ENCODE measurements at places on chromosomes 4 and X. TPM values are rescaled to one million over a fixed set of nuclear protein-coding genes. Genes with fewer than 3 reads are reported as not detected.

GRCh38 chrX:20352504-20352903 lies 85.8 kb upstream of the RPS6KA3 start:
- DNase-seq: no peak

Gene DCAF4L1
- 0.68 TPM for total RNA-seq

DNA sequence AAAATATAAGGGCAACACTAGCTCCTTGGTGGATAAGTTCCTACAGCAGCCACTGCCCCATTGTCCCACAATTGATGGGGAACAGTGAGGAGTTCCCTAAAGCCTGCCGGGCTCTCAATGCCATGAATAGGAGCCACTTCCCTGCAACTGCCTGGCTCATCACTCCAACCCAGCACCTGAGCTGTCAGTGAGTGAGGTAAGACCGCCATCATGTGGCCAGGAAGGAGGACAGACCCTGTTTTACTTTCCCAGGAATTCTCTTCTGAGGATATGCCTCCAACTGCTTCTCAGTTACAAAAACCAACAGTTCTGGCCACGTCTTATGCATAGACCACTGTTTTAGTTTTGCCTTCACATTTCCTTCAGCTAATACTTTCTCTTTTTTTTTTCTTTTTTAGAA lies 45.5 kb downstream of the SRPX start:
- DNase-seq: peak; percentile 56

Gene AGTR2
- total RNA-seq: not detected

DNA sequence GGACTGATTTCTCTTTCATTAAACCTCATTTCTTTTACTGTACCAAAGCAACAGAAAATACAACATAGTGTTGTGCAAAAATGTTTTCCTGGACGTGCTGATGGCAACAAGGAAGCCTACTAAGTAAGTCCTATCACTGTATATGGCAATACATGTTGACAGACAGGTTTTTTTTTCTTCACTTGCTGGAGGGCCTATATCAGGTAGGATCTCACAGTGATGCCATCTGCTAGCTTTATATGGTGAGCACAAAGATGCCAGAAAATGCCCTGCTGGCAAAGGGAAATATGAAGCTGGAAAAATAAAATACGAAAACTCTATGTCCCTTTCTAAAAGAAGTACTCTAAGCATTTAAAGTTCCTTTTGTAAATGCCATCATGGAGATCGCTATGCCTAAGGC lies 119.0 kb upstream of the PDLIM3 start:
- DNase-seq: no peak

- no peak for DNase-seq
These were observed 43.9 kb upstream of the SFRP2 start for GRCh38 chr4:153832720-153833287.

Gene RBM46
- total RNA-seq: not detected

DNA sequence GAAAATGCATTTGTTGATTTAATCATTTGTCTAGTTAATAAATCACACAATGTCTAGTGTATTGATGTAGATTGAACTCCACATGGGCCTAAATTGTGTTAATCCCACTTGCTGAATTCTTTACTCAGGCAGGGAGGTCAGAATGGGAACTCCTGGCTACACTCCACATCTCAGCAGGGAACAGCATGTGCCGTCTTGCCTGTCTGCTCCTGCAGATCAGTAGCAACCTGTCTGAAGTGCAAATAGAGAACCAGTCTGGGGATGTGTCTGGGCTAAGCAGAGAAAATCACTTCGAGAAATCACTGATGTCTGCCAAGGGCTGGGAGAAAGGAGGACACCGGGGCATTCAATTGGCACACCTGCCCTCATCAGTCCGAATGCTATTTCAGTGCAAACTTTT lies 16.5 kb upstream of the MXRA5 start:
- DNase-seq: no peak

DNA sequence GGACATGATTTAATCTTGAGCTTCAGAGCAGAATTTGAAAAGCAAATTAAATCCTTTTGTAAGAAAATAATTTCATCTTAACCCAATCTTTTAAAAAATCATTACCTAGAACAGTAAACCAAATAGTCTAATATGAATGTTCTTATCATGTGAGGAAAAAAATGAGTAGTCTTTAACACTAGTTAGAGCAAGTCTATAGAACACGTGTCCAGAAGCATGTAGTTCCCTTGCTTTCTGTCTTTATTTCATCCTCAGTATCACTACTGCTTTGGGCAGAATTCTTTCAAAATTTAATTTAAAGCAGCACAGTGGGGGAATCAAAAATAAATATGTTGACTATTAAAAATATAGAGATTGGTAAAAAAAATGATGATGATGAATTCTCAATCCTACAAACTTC lies 2.1 kb downstream of the RBM47 start:
- DNase-seq: no peak

GRCh38 chrX:75151827-75152592 lies 4.1 kb downstream of the ABCB7 start:
- DNase-seq: no peak

DNA sequence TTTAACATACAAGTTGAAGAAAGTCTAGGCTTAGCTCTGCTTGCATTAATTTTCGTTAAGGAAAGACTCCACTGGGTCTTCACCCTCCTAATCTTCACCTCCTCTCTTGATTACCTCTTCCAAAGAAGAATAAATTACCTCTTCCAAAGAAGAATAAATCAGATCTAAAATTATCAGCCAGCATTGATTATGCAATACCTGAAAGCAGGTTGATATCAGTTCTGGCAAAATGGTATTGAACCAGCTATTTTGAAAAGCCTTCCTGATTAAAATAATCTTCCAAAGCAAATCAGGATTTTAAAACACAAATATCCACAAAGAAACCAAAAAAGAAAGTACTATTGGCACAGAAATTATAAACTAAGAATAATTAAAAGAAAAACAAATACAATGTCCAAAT lies 36.9 kb downstream of the CDKL2 start:
- DNase-seq: no peak

DNA sequence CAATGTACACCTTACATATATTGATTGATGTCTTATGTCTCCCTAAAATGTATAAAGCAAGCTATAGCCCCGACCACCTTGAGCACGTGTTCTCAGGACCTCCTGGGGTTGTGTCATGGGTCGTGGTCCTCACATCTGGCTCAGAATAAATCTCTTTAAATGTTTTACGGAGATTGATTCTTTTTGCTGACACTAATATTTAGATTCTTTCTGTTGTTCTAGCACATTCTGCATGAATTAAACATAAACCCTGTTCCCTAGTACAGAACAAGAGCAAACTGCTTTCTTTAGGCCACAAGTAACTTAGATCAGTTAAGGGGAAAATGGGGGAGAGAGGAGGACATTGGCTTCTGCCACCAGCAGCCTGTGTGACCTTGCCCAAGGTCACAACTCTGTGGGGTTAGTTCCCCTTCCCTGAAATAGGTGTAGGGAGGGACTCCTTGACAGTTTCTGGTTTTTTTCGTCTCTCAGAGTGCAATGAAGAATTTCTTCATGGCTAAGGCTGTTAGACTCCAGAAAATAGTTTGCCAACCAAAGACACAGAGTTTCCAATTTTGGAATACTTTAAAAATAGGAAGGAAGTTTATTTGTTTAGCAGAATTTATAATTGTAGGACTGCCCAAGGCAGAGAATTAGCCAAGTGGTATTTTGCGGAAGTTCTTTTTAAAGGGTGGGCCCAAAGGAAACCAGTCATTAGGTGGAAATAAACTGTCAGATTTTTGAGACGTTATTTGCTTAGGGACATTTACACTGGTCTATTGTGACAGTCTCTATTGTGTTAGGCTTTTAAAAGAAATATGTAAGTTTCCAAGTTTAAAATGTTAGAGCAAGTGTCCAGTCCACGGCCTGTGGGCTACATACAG lies 29.4 kb downstream of the PTTG2 start:
- no peak for DNase-seq

GRCh38 chr4:40826821-40827220 lies 77.1 kb downstream of the NSUN7 start:
- DNase-seq: no peak

Gene ARHGAP4
- 3.8 TPM for total RNA-seq

Gene GLRA2
- total RNA-seq: not detected

DNA sequence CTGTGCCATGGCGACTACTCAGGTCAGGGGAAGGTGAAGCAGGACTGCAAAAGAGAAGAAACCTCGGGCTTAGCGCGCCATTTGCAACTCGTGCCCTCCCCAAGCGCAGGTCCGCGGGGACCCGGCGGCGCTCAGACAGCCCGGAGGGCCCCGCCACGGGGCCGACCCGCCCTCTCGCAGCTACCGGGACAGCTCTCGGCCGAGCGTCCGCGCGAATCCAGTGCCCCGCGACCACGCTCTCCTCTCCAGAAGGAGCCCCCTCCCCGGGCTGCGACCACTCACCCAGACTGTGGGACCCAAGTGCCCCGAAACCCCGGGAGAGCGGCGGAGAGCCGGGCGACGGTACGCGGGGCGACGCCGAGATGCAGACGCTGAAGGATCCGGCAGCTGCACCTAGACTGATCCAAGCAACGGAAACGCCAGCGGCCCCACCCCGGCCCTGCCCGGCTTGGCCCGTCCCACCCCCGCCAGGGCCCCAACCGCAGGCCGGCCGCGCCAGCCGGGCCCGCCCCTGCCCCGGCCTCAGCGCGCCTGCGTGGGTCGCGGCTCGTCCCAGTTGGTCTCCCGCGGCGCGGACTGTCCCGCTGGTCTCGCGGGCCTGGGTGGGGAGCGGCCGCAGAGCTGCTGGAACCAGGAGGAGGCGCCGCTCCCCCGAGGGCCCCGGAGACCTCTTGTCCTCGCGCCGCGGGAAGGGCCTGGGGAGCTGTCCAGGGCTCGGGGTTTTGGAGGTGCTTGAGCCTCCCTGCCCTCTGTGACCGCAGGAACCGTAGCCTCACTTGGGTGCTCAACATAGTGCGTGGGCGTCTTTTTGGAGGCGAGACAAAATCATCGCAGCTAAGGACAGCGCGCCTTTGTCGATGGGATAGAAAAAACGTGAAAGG lies at the start of gene ANXA5:
Gene ANXA5, minus strand, starts transcription at position 400 of the 881 bp plus-strand sequence. Its CDS starts 391 bp downstream, at position 9.
- peak; percentile 85 for DNase-seq

- no peak for DNase-seq
These were observed 13.2 kb downstream of the FRMD7 start for GRCh38 chrX:132114607-132115006.

Gene TEC
- 5.4 TPM for total RNA-seq

DNA sequence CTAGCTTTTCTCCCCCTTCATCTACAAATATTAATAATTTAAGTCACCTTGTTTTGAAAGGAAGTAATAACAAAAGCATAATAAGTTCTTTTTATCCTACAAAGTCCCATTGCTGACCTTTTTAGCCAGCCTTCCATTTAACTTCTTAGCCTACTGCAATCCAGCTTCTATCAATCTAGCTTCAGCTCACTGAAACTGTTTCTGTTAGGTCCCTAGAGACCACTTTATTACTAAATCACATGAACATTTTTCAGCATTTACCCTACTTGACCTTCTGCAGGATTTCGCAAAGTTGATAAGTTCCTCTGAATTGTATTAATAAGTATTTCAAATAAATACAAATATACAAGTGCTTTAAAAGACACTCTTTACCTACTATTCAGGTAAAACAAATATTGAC lies 186.5 kb downstream of the ANTXR2 start:
- no peak for DNase-seq

All from Calu3 (cell line).